ENCODE measurements at places on chromosomes 6 and 20.

DNA sequence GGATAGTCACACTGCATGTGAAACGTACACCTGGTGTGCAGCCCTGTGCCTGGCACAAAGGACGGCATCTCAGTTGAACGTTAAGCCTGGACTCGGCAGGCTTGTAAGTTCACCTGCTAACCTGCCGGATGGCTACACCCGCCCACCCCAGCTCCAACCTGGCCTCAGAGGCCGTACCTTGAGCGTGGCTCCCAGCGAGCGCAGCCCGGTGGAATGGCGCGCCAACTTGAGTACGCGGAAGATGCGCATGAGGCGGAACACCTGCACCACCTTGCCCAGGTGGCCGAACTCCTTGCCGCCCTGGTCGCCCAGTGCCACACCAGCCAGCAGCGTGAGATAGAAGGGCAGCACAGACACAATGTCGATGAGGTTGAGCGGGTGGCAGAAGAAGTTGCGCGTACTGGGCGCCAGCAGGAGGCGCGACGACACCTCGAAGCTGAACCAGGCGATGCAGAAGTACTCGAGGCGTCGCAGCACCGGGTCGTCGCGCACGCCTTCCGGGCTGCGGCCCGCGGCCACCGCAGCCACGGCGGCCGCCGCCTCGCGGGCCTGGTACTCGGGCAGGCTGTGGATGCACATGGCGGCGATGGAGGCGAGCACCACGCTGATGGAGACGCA is 3.3 kb downstream of the KCNS1 start:
- DNase-seq: no peak

DNA sequence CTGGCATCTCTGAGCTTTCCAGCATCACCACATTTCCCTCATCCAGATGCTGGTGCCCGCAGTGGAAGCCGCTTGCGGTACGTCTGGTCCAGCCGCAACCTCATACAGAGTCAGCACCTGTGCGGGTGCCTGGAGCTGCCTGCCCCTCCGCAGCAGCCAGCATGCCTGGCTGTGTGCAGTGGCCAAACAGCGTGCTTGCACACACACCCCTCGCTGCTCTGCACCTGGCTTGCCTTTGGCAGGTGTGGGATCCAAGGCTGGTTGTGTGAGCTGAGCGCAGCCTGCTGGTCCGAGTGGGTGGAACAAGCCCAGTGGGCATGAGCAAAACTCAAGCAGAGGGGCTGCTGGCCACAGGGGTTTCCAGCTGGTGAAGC is 3.1 kb upstream of the HINT3 start:
- DNase-seq: no peak

DNA sequence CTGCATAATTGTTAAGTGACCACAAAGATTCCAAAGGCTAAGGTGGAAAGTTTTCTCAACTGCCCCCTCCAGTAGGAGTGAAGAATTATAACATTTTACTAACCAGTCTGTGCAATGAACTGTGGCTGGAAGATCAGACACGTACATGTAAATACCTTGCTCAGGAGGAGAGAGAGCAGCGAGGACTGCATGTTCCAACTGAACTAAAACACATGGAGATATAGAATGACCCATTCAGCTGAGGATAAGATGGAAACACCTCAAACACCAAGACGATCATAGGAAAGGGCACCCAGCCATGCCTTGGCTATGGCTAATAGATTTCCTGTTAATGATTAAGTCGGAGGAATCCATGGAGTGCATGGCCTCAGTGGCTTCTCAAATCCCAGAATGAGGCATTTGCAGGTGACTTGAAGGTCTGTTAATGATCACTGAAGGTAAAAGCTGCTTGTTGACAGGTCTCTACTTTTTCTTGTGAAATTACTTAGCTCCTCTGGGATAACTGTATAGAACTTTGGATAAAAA is 875.6 kb downstream of the TFAP2A start:
- DNase-seq: no peak

- no peak for DNase-seq
Observed at GRCh38 chr6:55320696-55321086, 6.6 kb upstream of the GFRAL start.

All from left ventricle myocardium superior (tissue), 1 donor.